D341Med (cell line): ENCODE measurements at places on chromosomes 7 and 10.
A peak's percentile ranks its signal among the peaks of the same experiment; 100 is the strongest.

DNA sequence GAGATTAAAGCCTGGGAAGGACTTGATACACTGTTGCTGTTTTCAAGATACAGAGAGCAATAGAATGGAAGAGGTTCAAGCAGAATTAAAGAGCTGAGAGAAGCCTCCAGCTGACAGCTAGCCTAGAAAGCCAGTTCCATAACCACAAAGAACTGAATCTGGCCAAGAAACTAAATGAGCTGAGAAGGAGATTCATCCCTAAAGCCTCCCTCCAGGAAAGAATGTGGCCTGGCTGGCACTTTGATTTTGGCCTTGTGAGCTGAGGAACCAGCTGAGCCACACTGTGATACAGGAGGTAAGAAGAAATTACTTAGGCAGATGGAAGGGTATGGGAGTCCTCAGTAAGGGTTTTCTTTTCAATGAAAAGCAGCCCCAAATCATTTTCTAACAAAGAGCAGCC is 324.1 kb downstream of the PHF14 start:
- no peak for DNase-seq

DNA sequence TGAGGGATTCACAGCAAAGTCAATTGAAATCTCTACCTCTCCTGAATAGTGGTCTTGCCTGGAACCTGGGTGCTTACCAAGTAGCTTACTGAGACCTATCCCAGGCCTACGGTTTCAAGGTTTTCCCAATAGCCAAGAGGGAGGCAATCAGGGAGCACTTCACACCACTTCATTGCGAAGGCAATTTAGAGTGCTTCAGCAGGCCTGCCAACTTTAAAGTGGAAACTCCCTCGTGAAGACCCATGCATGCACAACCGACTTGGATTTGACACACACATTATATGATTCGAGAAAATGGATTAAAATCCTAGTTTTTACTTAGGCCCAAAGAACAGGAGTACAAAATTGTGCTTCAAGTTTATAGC is 51.5 kb upstream of the NOBOX start:
- DNase-seq = no peak

- DNase-seq = no peak
Observed at GRCh38 chr7:128053023-128053422, 21.8 kb upstream of the LRRC4 start.

DNA sequence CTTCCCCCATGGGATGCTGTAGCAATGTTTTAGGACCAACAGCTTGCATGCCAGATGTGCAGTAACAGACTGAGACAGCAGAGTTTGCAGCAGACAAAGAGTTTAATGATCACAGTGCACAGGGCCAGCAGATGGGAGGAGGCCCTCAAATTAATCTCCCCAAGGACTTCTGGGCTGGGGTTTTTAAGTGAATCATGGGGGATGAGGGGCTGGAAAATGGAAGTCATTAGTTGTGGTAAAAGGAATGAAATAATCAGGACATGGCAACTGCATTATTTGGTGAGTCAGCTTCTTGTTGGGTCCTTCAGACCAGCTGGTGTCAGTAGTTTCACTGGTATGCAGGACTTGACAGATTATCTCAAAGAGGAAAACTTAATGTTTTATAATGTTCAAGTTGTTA is 12.6 kb upstream of the NRBF2 start:
- peak; percentile 30 for DNase-seq

DNA sequence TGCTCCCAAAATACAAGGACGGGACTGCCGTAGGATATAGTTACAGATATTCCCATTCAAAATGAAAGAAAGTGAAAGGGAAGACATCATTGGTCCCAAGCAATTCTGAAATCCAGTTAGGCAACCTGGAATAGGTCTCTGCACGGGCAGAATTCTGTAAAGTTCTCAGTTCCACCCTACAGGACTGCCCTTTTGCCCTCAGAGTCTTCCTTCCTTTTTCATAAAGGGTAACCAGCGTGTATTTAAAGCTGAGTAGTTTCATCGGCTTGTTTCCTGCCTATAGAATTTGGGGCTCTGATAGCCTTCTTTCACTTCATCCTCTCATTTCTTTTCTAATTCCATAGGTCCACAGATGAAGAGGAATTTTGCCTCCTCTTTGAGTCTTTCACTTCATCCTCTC is 20.0 kb downstream of the COPG2 start:
- no peak for DNase-seq

DNA sequence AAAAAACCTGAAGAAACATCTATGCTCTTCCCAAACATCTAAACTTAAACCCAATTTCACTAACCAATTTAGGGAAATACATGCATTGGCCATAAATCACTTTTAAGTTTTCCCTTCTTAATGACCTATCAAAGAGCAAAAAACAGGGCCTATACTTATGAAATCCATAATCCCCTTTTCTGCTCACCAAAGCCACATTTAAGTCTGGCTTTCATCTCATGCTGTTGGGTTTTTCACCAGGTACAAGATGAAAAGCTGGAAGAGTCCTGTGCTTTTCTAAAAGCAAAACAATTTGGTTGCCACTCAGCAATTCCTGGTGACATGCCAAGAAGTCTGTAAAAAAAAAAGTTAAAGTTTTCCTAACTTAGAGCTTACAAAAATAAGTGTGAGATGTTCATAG is 92.6 kb downstream of the HPSE2 start:
- DNase-seq = no peak

DNA sequence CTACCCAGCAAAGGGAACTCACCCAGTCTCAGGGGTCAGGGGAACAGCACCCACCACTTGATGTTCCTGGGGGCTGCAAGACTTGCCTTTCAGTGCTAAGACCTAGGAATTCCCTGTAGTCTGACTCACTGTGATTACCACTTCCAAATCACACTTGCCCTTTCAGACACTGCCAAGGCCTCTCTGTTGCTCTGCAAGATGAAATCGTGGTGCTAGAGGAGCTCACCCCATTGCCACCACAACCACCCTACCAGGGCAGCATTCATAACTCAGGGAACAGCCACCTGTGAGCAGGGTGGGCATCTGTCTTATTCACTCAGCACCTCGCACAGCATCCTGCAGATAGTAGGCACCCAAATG is 36.5 kb downstream of the XPNPEP1 start:
- no peak for DNase-seq

DNA sequence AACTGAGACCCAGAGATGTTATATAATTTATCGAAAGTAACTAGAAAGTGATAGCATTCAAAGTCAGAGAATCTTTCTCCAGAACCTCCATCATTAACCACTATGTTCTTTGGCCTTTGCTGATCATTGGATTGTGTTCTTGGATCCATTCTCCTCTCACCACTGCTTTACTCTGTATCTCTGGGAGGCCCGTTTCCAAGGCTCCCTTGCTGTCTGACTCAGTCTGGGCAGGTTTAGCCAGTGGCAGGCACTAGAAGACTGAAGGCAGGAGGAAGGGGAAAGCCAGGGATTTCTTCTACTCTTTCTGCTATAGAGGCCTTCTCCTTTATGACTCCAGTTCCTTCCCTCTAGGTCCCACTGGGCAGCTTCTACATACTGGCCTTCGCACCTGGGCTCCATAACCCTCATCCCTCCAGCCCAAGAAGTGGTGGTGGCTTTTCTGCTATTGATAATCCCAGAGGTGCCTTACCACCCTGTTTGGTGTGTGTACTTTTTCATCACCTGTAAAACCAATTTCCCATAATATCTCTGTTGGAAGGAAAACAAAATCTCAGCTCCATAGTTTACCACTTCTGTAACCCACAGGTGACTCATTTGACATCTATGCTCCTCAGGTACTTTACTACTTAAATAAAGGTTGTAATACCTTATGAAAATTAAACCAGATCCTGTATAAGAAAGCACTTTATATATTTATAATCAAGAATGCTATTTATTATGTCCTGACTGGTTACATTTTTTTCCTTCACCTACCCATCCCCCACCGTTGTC is 36.0 kb downstream of the BCAP29 start:
- DNase-seq = no peak

GRCh38 chr7:22791204-22792158 is 31.2 kb downstream of the TOMM7 start:
- DNase-seq = no peak

- no peak for DNase-seq
Observed at GRCh38 chr10:29730969-29731368, 96.2 kb upstream of the SVIL start.

DNA sequence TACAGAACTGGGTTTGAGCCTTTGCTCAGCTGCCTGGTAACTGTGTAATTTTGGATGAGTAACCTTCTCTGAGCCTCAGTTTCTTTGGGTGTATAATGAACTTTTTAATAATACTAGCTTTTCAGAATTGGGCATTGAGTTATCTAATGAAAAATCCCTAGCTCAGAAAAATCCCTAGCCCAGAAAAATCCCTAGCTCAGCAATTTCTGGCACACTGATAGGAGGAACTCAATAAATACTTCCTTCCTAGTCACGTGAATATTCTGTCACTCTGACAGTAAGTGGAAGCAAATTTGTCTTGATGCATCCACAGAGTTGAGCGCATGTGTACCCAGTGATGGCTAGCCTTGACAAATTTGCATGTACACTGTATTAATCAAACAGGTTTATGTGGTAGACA is 817.6 kb downstream of the XPNPEP1 start:
- DNase-seq = no peak

DNA sequence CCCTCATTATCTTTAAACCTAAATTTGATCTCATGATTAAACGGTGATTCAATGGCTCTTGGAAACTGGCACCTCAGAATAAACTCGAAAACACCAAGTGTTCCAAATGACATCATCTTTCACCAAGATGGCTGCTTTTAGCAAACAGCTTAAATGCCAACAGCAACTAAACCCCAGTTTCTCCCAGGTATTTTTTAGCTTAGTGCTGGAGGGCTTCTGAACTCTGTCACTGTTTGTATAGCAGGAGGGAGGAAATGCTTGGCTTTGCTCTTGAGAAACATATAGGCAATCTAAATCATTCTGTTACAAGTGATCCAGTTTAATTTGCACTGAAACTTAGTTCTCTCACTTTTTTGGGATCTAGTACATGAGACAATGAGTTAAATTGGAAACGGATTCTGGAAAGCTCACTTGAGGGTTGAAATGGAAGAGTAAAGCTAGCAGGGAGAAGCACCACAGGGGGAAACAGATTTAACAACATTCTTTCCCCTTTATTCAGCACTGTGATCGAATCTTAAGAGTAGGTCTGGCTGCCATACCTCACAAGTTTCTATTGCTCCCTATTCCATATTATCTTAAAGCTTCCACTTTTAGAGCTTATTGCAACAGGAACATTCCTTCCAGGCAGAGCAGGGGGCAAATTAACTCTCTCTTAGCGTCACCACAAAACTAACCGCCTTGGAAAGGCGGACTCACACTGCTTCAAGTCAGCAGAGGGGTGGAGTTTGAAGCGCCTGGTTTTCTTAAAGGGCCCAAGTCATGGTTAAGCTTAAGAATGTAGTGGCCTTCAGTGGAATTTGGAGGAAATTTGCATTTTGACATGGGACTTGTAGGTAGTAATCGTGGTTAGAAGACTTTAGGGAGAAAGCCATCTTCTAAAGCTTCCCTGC is 1.8 kb upstream of the CCDC6 start:
- DNase-seq = no peak

GRCh38 chr10:83927166-83927565 is 212.1 kb upstream of the GHITM start:
- no peak for DNase-seq

GRCh38 chr7:23014681-23015080 is 751 bp upstream of the HYCC1 start:
- DNase-seq = no peak

DNA sequence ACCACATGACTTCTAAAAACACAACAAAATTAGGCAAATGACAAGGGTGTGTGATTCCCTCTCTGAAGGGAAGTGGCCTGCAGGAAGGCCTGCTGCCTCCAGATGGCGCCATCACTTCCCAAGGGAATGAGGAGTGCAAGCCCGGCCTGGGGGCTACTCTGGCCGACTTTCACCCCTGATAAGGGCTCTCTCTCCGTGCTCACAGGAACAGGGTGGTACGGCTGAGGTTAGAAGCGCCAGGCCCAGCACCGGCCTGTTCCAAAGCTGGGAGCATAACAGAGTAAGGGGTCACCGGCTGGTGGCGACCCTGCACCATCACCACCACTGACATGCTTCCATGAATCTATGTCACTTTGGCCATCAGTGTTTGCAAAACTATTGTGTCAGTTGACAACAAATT is 13.1 kb downstream of the RBP3 start:
- peak; percentile 83 for DNase-seq

DNA sequence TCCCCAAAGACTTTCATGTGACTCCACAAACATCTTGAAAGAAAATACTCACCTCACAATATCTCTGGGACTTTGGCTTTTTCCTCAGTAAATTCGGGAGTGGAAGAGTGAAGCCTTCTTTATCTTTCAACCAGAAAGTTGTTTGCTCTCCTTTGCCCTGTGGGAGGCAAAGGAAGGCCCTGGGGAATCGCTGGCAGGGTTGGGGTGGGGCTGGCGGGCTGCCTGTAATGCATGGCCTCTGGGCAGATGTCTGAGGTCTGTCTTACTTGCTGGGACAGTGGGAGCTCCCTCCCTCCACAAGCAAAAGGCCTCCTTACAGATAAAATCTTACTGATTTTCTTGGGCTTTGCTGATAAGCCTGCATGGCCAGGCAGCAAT is 24.9 kb downstream of the TECTB start:
- no peak for DNase-seq

DNA sequence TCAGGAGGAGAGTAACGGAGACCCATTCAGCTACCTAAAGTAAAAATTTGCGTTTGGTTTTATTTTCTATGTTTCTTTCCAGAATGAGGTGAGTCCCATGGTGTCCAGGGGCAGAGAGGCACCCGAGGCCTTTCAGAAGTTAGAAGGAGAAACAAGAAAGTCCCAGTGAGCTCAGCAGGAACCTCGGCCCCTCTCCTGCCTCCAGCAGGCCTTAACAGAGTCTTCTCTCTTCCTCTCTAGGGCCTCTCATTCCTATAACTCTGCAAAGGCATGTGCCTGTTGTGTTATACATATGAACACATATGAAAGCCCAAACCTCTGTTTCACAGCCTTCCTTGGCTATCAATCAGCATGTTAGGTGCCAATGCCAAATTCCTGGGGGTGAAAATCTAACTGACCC is 20.8 kb upstream of the IKZF1 start:
- no peak for DNase-seq
